ENCODE measurements at places on chromosomes 6 and 20.

- no peak overlapping the region for H3K27ac ChIP-seq
- no peaks in the 10 kb centered on the region for H3K36me3 ChIP-seq
Observed at GRCh38 chr6:36349240-36349639, 12.6 kb upstream of the BNIP5 start.

DNA sequence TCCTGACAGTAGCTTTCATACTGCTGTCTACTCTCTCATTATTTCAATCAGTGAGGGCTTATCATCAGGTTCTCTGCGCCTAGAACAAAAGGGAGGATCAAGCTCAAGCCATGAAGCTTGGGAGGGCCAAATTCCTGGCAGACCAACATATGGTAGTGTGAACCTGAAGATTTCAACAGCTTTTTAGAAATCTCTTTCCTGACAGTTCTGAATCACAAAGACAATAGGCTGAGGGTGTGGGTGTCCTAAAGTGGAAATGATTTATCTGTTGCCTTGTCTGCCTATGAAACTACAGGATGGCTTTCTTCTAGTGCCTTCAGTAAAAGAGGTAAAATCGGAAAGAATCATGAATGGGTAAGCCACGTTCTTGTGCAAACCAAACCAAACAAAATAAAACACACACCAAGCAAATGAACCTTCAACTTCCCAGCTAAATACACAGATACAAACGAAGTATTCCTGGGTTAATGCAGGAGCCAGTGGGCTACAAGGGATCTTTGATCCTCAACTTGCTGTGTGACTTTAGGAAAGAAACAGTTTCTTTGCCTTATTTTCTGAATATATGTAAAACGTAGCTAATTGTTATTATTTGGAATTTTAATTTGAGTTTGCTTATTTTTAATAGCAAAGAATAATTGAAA is 2.7 kb upstream of the RHAG start:
- no peak for DNase-seq
- no peaks in the 10 kb centered on the region for H3K36me3 ChIP-seq
- H3K27ac ChIP-seq = no peak overlapping the region
- H3K27me3 ChIP-seq = no peaks in the 10 kb centered on the region
- H3K4me1 ChIP-seq = peaks cover 3% of the 10 kb centered on the region
- H3K4me3 ChIP-seq = no peak overlapping the region

GRCh38 chr6:149544646-149545257 is 1.1 kb downstream of the PPIL4 start:
- H3K27me3 ChIP-seq = peaks cover 11% of the 10 kb centered on the region
- H3K27ac ChIP-seq = peak overlapping the region; percentile 100
- no peaks in the 10 kb centered on the region for H3K36me3 ChIP-seq
- H3K4me3 ChIP-seq = peak overlapping the region; percentile 96
- DNase-seq = no peak

DNA sequence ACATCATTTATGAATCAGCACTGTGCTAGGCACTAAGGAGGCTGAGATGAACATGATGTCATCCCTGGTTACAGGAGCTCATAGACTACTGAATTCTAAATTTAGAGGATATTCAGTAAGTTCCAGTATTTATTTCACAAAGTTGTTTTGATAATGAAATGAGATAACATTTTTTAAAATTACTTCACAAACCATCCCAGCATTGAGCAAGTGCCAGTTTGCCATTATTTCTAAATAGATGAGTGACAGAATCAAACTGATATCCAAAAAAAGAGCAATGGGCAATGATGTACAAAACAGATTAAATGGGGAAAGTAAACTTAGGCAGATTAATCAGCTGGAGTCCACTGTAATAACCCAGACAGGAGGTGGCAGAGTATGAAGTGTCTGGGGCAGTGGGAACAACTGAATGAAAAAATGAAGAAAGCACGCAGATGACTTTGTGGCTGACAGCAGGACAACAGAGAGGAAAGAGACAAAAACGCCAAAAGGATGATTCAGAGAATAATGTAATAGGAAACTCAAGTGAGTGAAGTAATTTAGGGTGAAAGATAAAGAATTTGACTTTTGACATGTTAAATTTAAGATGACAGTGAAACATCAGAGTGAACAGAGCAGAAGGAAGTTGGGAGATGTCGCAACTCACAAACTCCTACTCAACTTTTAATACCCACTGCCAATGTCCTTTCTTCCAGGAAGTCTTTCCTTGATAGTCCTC is 70.2 kb downstream of the RCAN2 start:
- DNase-seq = no peak
- peaks cover 2% of the 10 kb centered on the region for H3K4me1 ChIP-seq
- H3K27me3 ChIP-seq = no peaks in the 10 kb centered on the region
- no peak overlapping the region for H3K27ac ChIP-seq
- no peak overlapping the region for H3K4me3 ChIP-seq
- H3K36me3 ChIP-seq = no peaks in the 10 kb centered on the region

GRCh38 chr6:118100717-118101116 is 193.7 kb downstream of the SLC35F1 start:
- H3K4me3 ChIP-seq = no peak overlapping the region
- H3K36me3 ChIP-seq = no peaks in the 10 kb centered on the region
- H3K27ac ChIP-seq = no peak overlapping the region
- H3K4me1 ChIP-seq = no peaks in the 10 kb centered on the region
- no peak for DNase-seq
- H3K27me3 ChIP-seq = no peaks in the 10 kb centered on the region

DNA sequence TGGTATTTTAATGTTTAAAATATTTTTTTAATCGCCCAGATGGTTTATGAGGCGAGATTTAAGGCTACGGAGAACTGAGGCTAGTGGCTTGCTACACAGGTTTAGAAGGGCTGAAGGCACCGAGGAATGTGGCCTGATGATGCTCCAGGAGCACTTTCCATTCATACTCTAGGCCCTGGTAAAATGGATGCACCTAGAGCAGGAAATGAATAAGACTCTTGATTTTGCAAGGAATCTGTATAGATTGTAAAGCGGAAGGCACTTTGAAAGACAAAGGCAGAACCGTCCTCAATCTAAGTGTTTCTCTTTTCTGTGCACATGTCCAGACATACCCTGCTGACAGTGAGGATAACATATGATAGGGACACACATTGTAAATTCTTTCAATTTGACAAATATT is 30.1 kb downstream of the POU3F2 start:
- H3K4me3 ChIP-seq = no peak overlapping the region

- H3K36me3 ChIP-seq = no peaks in the 10 kb centered on the region
- peak overlapping the region; percentile 95 for H3K27ac ChIP-seq
Observed at GRCh38 chr6:150528648-150529285, 70.9 kb upstream of the PLEKHG1 start.

DNA sequence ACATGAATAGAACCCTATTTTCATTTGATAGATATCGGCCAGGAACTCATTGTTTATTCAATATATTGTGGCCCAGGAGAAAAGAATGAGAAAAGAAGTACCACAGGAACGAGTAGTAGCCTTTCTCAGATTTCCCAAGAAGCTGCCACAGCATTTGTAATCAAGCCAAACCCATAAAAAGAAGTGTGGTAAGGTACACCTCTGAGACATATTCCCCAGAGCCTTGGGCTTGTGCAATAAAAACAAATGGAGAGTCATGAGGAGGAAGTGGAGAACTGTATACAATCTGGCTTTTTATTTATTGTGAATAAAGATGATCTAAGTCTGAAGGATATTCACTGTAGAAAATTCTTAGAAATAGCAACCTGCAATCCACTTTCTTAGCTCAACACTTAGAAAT is 36.7 kb downstream of the KIF6 start:
- peaks cover 20% of the 10 kb centered on the region for H3K27me3 ChIP-seq
- H3K4me3 ChIP-seq = no peak overlapping the region
- no peaks in the 10 kb centered on the region for H3K36me3 ChIP-seq
- DNase-seq = no peak
- H3K4me1 ChIP-seq = no peaks in the 10 kb centered on the region

DNA sequence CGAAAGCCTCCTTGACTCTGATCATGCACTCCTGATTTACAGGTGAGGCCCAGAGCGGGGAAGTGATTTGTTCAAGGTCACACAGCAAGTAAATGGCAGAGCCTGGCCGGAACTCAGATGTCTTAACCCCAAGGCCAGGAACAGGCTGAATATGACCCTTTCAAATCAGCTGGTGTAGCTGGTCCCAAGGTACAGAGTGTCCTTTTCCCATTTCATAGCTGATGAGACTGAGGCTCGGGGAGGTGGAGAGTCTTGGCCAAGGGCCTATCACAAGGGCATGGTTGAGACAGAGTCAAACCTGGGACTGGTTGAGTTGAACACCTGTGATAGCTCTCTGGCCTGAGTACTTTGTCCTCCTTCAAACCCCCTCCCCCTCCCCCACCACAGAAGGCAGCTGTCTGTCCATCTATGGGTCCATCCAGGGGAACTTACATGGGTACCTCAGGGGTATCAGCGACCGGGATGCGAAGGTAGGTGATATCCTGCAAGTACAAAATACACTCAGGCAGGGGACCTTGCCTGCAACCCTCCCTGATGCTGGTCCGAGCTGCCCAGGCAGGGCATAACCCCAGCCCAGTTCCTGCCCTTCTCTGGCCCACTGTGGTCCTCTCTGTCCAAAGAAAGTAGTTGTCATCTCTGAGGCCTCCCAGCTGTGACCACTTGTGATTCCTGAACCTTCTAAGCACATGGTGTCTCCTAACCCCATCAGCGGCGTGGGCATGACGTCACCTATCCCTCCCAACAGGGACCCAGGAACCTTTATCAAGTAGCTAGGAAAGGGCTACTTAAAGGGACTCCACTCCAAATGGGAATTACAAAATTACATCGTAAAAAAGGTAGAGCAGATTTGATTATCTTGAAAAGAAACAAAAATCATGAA is 5.6 kb downstream of the DUSP15 start:
- no peak overlapping the region for H3K27ac ChIP-seq
- peaks cover 20% of the 10 kb centered on the region for H3K4me1 ChIP-seq
- H3K36me3 ChIP-seq = no peaks in the 10 kb centered on the region

DNA sequence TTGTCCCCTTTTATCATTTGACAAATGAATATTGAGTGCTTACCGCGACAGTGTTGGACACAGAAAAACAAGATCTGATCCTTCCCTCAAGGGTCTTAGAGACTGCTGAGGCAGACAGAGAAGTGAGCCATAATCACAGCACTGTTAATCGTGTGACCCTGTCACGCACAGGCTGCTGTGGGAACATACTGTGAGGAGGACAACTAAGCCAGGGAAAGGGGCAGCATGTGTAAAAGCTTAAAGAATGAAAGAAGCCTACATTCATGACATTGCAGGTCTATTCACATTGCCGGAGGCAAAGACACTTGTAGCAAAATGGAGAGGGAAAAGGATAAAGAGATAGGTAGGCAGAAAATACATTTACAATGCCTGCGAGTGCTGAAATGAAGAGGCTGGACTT is 32.7 kb downstream of the TRDN start:
- no peak for DNase-seq
- no peaks in the 10 kb centered on the region for H3K27me3 ChIP-seq
- no peak overlapping the region for H3K27ac ChIP-seq
- H3K4me1 ChIP-seq = peaks cover 14% of the 10 kb centered on the region

GRCh38 chr6:53517021-53517420 is 27.9 kb downstream of the GCLC start:
- peaks cover 17% of the 10 kb centered on the region for H3K36me3 ChIP-seq
- H3K4me3 ChIP-seq = no peak overlapping the region
- no peak overlapping the region for H3K27ac ChIP-seq
- DNase-seq = no peak
- no peaks in the 10 kb centered on the region for H3K4me1 ChIP-seq
- H3K27me3 ChIP-seq = no peaks in the 10 kb centered on the region

- no peak overlapping the region for H3K27ac ChIP-seq
- H3K27me3 ChIP-seq = peaks cover 26% of the 10 kb centered on the region
- no peak overlapping the region for H3K4me3 ChIP-seq
- no peaks in the 10 kb centered on the region for H3K36me3 ChIP-seq
- peaks cover 8% of the 10 kb centered on the region for H3K4me1 ChIP-seq
Observed at GRCh38 chr6:39752835-39753724, 27.9 kb upstream of the KIF6 start.

GRCh38 chr6:56749632-56750151 is 107.0 kb upstream of the DST start:
- no peak overlapping the region for H3K4me3 ChIP-seq
- no peak for DNase-seq
- no peaks in the 10 kb centered on the region for H3K27me3 ChIP-seq

- H3K36me3 ChIP-seq = peaks cover 9% of the 10 kb centered on the region
- peaks cover 35% of the 10 kb centered on the region for H3K4me1 ChIP-seq
- no peak for DNase-seq
- H3K27ac ChIP-seq = peak overlapping the region; percentile 82
- peak overlapping the region; percentile 66 for H3K4me3 ChIP-seq
Observed at GRCh38 chr20:33675136-33675959, 1.1 kb upstream of the NECAB3 start.

DNA sequence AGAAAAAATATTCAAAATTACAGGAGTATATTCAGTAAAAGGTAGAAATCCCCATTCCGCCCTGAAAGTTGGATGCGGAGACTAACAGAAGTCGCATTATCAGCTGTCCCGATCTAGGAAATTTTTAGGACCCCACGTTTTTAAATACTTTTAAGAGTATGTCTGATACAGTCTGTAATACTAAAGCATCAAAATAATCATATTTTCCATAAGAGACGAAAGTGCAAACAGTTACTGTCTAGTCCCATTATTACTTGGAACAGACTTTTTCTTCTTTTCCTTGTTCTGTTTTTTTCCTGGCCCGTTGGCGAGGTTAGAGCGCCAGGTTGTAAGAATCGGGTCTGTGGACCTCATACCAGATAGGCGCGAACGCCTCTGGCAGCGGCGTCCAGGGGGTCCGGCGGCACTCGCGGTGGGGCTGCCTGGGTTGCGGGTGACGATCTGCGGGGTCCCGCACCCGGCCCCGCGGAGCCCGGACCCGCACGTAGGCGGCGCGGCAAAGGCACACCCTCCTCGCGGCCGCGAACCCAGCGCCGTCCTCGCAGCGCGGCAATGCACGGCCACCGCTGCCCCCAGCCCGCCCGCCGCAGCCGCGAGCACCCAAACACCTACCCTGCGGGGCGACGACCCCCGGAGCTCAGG is 460 bp downstream of the PLAGL1 start:
- H3K4me3 ChIP-seq = peak overlapping the region; percentile 81
- peaks cover 9% of the 10 kb centered on the region for H3K4me1 ChIP-seq
- H3K27me3 ChIP-seq = no peaks in the 10 kb centered on the region
- H3K27ac ChIP-seq = peak overlapping the region; percentile 82
- no peak for DNase-seq

DNA sequence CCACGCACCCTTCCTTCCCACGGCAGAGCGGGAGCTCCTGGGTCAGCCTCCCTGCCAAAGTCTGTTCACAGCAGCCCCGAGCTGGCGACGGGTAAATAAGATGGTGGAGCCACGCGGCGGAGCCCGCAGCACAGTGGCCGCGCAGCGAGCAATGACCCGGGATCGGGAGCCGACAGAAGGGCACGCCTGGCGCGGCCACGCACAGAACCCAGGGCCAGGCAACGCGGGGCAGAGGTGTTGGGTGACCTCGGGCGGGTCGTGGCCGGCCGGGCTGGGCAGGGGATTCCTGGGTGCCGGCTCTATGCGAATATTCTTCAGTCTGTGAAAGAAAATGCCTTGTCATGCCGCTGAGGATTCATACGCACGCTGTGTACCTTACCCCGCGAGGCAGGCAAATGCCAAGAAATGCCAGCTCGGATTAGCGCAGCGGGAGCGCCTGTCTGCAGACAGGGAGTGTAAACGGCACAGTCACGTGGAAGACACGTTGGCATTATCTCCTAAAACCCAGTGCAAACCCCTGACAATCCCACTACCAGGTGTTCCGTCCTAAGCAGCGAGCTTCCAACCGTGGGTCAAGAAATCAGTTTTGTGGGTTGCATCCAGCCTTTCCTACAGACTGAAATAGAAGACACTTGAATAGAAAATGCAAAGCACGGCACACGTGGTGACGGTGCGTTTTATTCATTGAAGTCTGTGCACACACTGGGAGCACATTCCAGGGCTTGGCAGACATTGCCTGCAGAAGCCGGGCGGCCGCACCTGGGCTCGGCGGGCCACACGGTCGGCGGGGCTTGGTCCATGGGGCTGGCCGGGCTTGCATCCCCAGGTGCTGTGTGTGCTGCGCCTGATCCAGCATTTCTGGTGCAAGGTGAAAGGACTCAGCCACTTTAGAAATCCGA is 18.3 kb downstream of the CHRNA4 start:
- H3K27me3 ChIP-seq = peaks cover 31% of the 10 kb centered on the region
- peaks cover 10% of the 10 kb centered on the region for H3K4me1 ChIP-seq
- no peaks in the 10 kb centered on the region for H3K36me3 ChIP-seq
